ENCODE measurements at places on chromosomes 11 and 22. TPM values are rescaled to one million over a fixed set of nuclear protein-coding genes. Genes with fewer than 3 reads are reported as not detected.

The OR6A2 gene
- total RNA-seq = 0.89 TPM

The EFCAB6 gene
- total RNA-seq = 26.1 TPM

The KIAA1671 gene
- 63.2 TPM for total RNA-seq

The FAM181B gene
- 5.1 TPM for total RNA-seq

The ACER3 gene
- total RNA-seq = 29.3 TPM

The MUC5B gene
- total RNA-seq = not detected

DNA sequence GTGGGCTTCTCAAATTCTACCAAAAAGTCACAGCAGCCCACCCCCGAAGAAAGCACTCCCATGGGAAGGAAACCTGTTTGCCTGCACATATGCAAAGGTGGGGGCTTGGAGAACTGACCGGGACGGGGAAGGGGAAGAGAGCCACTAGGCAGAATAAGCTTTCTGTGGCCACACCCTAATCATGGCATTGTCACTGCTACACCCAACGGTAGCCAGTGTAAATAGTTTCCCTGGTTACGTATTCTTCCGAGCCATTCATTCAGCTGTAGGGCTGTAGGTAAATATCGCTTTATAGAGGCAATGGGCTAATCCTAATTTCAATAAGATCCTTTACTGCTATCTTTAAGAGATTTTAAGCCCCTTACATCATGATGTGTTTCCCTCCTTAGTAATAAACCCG is 61.7 kb downstream of the PRDM11 start:
- H3K27ac ChIP-seq = no peak overlapping the region
- H3K27me3 ChIP-seq = no peaks in the 10 kb centered on the region
- H3K36me3 ChIP-seq = peaks cover 8% of the 10 kb centered on the region
- H3K4me3 ChIP-seq = no peak overlapping the region
- H3K4me1 ChIP-seq = peaks cover 22% of the 10 kb centered on the region

DNA sequence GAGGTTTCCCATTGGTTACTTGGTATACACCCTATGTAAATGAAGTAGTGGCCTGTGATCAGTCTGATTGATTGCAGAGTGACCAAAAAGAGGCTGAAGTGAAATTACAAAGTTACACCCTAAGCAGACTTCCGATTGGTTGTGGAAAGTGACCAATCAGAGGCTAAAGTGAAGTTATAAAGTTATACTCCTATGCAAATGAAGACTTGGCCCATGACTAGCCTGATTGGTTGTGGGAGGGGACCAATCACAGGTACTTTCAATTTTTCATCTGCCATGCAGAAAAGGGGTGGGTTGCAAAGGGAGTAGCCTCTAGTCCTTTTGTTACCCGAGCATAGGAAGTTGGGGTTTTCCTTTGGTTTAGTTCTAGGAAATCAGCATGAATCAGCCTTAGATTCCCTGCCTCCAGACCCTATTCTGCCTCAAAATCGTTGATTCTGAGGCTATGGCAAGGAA is 18.1 kb upstream of the CSTF3 start:
- DNase-seq = no peak
- H3K36me3 ChIP-seq = no peaks in the 10 kb centered on the region
- no peak overlapping the region for H3K4me3 ChIP-seq
- no peaks in the 10 kb centered on the region for H3K27me3 ChIP-seq
- H3K4me1 ChIP-seq = no peaks in the 10 kb centered on the region

DNA sequence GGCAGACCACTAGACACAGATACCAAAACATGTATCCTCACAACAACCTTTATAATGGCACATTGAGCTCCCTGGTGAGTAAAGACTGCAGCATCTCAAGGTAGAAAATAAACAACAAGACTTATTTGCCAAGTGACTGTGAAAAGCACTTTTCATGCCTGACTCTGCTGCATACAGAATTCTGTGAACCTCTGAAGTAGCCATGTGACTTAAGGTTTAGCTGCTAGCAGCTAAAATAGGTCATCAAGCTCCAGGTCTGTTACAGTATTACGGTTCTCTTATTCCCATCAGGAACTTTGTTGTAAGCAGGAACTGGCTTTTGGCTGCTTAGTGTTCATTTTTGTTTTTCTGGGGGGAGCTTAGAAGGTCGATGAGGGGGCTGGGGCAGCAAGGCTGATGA is 139.4 kb downstream of the PAX6 start:
- H3K4me1 ChIP-seq = no peaks in the 10 kb centered on the region
- no peak overlapping the region for H3K27ac ChIP-seq
- H3K36me3 ChIP-seq = no peaks in the 10 kb centered on the region

DNA sequence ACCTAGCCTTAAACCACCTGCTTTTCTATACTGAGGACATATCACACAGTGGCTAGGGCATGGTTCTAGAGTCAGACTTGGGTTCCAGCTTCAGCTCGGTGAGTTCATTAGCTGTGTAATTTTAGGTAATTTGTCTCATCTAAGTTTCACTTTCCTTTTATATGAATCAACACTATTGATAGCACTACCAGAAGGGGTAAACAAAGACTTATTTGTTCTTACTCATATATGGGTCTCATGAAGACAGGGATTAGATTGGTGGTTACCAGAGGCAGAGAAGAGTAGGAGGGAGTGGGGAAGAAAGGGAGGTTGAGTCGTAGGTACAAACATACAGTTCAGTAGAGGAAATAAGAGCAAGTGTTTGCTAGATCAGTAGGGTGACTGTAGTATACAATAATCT is 924.7 kb downstream of the OPCML start:
- no peaks in the 10 kb centered on the region for H3K27me3 ChIP-seq
- no peaks in the 10 kb centered on the region for H3K36me3 ChIP-seq
- no peak overlapping the region for H3K27ac ChIP-seq
- no peak for DNase-seq

DNA sequence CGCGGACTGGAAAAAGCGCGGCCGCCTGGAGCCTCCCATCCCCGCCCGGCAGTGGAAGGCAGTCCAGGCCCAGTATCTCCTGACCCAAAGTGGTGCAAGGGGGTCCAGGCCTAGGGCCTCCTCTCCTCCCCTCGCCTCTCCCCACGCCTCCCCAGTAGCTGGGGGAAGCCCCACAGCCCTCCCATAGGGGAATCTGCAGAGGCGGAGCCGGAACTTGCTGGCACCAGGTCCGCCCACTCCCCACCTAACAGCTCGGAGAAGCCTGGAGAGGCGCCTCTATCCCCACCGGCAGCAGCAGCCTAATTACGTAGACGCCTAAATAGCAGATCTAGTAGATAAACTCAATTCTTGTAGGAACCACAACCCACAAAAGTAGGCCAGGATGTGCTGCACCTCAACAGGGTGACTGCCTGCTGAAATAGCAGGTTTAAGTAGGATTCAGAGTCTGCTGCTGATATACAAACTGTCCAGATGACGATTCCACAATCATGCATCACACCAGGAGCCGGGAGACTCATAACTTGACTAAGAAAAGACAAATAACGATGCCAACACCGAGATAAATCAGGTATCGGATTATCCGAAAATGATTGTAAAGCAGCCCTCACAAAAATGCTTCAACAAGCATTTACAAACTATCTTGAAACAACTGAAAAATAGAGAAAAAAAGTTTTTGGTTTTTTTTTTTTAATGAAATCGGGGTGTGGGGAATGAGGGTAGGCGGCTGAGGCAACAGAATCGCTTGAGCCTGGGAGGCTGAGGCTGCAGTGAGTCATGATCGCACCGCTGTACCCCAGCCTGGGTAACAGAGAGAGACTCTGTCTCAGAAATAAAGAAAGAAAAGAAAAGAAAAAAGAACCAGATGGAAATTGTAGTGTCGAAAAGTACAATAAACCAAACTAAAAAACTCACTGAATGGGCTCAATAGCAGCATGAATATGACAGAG is 11.4 kb upstream of the BRD1 start:
- H3K27ac ChIP-seq = no peak overlapping the region
- no peaks in the 10 kb centered on the region for H3K36me3 ChIP-seq
- H3K4me3 ChIP-seq = no peak overlapping the region
- DNase-seq = no peak

DNA sequence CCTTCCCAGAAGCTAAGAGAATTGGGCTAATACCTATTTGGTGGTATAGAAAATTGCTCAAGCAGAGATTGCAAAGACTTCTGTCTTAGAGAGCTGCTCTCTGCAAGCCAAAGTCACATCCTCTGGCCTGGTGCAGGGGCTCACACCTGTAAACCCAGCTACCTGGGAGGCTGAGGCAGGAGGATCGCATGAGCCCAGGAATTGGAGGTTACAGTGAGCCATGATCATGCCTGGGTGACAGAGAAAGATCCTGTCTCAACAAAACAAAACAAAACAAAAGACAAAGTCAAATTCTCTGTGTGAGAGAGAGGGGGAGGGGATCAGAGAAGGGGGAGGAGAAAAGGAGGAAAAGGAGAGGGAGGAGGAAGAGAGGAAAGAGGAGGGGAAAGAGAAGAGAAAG is 15.0 kb upstream of the EXPH5 start:
- H3K27ac ChIP-seq = no peak overlapping the region
- no peaks in the 10 kb centered on the region for H3K36me3 ChIP-seq
- no peaks in the 10 kb centered on the region for H3K27me3 ChIP-seq
- H3K4me3 ChIP-seq = no peak overlapping the region
- no peak for DNase-seq

GRCh38 chr11:84812471-84812969 is 814.6 kb downstream of the DLG2 start:
- H3K4me3 ChIP-seq = no peak overlapping the region
- no peak overlapping the region for H3K27ac ChIP-seq
- no peak for DNase-seq

DNA sequence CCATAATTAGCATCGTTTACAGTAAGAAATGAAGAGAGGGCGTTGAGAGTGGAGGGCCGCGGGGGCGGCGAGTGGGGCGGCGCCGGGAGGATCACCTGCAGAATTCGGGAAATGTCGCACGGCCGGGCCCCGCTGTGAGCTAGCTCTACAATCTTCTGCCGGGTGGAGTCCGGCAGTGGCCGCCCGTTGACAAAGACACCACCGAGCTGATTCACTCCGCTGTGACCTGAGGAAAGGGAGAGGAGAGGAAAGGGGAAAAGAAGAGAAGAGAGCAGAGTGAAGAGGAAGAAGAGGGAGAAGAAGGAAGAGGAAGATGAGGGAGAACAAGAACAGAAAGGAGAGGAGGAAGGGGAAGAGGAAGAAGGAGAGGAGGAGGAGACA is 8.5 kb downstream of the PAX6 start:
- H3K4me1 ChIP-seq = peaks cover 38% of the 10 kb centered on the region
- no peak for DNase-seq
- no peak overlapping the region for H3K4me3 ChIP-seq
- H3K36me3 ChIP-seq = no peaks in the 10 kb centered on the region

GRCh38 chr11:76604081-76604625 is 66.4 kb downstream of the LRRC32 start:
- no peaks in the 10 kb centered on the region for H3K36me3 ChIP-seq
- H3K4me3 ChIP-seq = no peak overlapping the region
- H3K4me1 ChIP-seq = peaks cover 34% of the 10 kb centered on the region
- no peak for DNase-seq
- peak overlapping the region; percentile 28 for H3K27ac ChIP-seq
- no peaks in the 10 kb centered on the region for H3K27me3 ChIP-seq

GRCh38 chr22:41598081-41598480 is 8.4 kb upstream of the PMM1 start:
- H3K27me3 ChIP-seq = no peaks in the 10 kb centered on the region
- H3K36me3 ChIP-seq = no peaks in the 10 kb centered on the region
- no peak for DNase-seq
- H3K27ac ChIP-seq = peak overlapping the region; percentile 50

All from thyroid gland (tissue), 4 donors.